ENCODE measurements at places on chromosomes 6 and 20.

- peak; percentile 80 for DNase-seq
These were observed 149.5 kb upstream of the NEDD9 start for GRCh38 chr6:11381801-11382513.

GRCh38 chr6:136550045-136550329 is 235 bp downstream of the MAP7 start:
- DNase-seq, result no peak

- DNase-seq, result no peak
These were observed 562.9 kb upstream of the CHD6 start for GRCh38 chr20:42181064-42181463.

GRCh38 chr6:155223646-155224451 is 40.0 kb upstream of the CLDN20 start:
- peak; percentile 79 for DNase-seq

DNA sequence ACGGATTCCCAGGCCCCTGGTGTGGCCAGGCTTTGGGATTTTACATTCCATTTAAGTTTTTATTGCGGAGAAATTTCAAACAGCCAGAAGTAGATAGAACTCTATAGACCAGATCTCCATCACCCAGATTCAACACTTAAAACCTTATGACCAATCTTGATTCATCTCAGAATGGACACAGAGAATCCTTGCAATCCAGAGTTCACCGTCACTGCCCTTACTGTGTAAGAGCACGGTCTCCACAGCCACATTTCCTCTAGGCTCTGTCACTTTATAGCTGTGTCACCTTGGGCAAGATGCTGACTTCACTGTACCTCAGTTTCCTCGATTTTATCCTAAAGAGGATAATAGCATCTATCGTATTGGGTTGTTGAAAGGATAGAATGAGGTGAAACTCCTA is 979 bp downstream of the ZNF133 start:
- DNase-seq, result no peak

DNA sequence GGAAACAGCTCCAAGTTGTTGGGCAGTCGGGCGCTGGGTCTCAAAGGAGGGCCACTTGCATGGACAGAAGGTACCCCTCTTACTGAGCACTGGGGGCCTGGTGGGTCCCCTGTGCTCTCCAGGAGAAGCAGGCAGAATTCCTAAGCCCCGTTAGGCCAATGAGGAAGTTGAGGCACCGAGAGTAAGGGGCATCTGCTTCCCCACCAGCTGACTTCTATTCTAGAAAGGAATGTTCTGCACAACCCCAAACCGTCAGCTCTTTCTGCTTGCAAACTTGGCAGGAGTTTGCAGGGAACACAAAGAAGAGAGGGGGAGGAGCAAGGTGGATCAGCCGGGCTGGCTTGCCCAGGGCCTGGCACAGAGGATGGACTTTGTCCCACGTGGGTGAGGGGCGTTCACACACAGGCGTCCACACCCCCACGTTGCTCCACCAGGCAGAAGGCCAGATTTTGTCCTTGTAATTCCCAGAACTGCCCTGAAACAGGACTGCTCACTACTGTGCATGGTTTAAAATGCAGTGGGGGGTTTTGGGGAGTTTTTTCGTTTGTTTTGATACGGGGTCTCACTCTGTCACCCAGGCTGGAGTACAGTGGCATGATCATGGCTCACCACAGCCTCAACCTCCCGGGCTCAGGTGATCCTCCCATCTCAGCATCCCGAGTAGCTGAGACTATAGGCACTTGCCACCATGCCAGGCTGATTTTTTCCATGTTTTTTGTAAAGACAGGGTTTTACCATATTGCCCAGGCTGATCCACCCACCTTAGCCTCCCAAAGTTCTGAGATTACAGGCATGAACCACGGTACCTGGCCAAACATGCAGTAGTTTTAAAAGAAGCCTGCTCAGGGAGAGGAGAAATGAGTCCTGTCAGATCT is 93.3 kb downstream of the SNX5 start:
- no peak for DNase-seq

DNA sequence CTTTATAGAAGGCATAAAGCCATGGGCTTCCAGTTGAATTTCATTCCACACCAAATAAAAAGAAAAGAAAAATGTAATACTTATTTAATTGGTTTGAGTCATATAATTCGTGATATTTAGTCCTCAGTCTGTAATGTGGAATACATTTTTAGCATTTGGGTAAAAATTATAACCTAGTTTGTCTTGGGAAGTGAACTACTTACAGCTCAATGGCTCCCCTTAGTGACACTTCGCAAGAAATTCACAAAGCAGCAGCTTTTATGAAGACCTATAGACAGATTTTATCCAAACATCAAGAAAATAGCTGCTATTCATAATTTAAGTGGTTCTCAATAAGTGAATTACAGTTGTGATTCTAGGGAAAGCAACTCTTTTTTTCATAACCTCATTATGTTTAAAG is 72.1 kb downstream of the RSPO3 start:
- no peak for DNase-seq

- no peak for DNase-seq
These were observed 214.5 kb upstream of the SASH1 start for GRCh38 chr6:148128014-148128730.

DNA sequence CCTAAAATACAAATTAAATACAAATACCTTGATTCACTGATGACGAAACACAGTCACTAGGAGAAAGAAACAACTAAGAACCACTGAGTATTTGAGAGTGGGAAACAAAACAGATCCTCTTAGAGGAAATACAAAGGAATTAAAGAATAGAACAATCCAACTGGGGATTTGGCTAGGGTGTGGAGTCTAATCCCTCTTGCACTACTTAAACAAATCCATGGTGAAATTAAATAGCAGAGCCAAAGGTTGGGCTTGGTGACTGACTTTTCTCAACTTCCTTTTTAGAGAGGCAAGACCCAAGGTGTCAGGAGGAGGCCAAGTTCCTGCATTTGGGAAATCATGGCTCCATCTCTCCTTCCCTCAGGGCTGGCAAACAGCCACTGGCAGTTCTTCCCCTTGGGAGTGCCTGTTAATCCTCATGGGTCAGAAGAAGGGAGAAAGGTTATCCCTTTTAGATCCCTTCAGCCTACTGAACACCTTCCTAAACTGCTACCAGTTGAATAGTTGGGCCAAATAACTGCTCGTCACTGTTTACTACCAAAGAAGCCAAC is 101.2 kb upstream of the TRAF3IP2 start:
- no peak for DNase-seq

- DNase-seq, result no peak
These were observed 41.1 kb upstream of the SLCO4A1 start for GRCh38 chr20:62601172-62601571.

All from activated CD4-positive, alpha-beta T cell treated with anti-CD3 and anti-CD28 coated beads for 36 hours (primary cell).